ENCODE measurements at places on chromosomes 5 and 9.

DNA sequence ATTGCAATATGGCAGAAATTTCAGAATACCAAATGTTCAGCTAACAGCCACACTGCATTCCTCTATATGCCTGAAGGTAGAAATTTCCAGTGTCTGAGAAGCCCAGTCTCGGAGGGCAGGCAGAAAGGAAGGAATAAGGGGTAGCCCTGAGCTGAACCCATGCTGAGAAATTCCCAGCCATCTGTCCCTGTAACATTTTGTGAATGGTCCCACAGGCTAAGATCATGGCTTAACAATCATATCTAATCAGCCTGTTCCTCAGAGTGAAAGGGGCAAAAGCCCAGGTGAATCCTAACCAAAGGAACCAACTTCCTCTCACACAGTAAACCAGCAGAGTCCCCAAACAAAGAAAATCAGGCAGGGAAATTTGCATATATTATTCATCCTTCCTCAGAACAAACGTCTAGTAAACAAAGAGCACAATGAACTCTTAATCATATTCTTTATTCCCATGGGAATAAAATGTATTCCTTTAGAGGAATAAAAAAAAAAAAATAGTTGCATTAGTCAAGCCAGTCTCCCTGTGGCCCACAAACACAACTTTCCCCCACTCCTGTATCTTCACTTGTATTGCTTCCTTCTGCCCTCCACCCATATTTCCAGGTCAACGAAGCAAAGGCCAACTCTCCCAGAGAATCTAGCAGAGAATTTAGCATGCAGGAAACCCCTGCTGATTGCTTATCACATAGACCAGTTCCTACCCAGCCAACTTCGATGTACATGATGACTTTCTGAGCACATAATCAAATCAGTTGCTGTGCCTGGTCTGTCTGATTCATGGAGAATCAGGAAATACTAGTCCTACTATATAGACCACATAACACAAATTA lies 257.6 kb downstream of the FAM114A2 start:
- no peak for DNase-seq

DNA sequence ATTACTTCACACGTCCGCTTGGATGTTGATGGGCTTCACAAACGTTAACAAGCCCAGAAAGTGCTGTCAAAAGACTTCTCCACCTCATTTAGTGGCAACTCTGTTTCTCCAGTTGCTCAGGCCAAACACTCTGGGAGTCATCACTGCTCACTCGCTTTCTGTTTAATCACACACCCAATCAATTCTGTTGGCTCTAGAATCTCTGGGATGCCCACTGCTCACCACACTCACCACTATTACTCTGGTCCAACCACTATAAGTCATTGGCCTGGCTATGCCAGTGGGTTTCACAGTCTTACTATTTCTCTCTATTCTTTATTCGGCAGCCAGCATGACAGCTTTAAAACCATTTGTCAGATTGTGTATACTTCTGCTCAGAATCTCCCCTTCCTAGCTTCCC lies 163.5 kb downstream of the KDM4C start:
- DNase-seq, result no peak

DNA sequence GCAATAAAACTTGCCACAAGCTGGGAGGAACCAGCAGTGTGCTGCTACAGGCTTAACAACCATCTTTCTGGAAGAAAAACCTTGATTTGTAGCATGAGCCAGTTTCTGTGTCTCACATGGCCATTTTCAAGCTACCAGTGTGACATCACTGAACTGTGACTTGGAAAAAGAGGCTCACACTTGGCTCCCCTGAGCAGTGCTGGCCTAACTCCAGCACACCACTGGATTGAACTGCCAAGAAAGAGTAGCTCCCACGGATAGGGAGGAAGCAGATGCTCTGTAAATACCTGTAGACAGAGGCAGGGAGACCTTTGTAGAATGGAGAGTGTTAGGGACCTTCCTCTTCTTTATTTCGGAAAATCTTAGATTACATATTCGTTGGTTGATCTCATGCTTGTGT lies 197.9 kb downstream of the SH3GL2 start:
- no peak for DNase-seq

GRCh38 chr5:176901260-176902101 lies 2.3 kb upstream of the HK3 start:
- DNase-seq, result no peak

DNA sequence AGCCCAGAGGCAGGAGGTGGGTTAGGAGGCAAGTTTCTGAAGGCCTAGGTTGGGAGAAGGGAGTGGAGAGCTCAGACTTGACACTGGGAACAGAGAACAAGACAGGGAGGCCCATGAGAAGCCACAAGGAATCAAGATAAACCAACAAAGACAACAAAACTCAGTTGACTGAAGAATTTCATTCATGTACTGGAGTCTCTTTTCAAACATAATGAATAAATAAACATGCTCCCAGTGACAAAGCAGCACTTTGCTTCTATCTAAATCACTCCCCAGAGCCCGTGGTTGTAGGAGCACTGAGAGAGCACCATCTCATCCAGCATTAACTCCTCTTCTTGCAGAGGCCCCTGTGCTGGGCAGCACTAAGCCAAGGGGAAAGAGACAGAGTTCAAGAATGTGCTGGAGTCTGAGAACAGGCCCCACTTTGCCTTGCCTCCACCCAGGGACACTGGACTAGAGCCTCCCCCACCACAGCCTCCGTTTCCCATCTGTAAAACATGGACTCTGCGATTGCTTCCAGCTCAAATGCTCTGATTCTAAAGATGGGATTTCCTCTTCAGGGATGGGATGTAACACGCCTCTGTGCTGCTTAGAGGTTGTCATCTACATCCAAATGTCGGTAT lies 282.0 kb downstream of the SPOCK1 start:
- no peak for DNase-seq

DNA sequence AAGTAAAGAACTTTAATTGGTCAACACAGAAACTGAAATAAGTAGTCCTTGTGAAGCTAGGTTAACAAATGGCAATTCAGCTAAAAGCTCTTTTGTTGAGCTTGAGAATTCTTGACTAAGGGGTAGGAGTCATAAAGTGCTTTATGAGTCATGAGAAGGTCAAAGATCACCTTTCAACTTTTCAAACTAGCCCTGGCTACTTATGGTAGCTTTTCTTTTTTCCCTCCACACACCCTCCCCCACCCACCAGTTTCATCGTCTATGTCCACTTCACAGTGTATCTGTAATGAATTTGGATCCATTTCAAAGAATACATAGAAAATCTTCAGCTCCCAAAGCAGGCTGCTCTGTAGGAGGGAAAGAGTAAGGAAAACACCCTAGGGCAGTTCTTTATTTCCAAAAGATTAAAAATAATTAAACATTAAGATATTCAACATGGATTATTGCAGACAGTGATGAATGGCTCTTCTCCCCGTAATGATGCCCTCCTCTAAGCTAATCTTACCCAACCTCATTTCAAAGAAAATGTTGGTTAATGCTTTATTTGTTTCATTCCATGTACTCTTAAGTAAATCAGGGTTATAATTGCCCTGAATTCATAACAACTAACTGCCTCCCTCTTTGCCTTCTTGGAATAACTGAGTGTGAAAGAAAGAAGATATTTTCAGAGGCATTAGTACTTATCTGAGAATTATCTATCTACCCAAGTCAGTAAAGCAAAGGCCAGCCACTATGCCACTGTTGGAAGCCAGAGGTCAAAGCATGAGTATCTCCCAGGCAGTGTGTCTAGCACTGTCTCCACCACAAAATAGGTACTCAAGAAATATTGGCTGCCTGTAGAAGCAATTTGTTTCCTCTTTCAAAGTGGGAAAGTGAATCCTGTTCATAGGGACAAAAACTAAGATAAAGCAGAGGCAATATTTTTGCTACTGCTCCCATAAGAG lies 290.6 kb downstream of the PIK3R1 start:
- DNase-seq, result no peak

- no peak for DNase-seq
Observed at GRCh38 chr9:15295761-15296405, 11.1 kb downstream of the TTC39B start.

DNA sequence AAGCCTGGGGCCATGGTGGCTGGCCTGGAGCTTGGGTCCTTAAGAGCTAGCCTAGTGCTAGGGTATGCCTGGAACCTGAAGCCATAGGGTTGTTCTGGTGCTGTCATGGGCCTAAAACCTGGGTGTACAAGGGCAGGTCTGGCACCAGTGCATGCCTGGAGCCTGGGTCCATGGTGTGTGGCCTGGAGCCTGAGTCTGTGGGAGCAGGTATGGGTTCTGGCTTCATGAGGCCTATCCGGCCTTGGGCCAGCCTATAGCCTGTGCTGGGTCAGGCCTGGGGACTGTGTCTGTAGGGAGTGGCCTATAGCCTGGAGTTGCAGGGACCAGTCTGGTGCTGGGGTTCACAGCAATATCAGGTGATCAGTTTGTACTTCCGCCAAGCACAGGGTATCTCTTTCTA lies 347.2 kb upstream of the MEF2C start:
- DNase-seq, result no peak

DNA sequence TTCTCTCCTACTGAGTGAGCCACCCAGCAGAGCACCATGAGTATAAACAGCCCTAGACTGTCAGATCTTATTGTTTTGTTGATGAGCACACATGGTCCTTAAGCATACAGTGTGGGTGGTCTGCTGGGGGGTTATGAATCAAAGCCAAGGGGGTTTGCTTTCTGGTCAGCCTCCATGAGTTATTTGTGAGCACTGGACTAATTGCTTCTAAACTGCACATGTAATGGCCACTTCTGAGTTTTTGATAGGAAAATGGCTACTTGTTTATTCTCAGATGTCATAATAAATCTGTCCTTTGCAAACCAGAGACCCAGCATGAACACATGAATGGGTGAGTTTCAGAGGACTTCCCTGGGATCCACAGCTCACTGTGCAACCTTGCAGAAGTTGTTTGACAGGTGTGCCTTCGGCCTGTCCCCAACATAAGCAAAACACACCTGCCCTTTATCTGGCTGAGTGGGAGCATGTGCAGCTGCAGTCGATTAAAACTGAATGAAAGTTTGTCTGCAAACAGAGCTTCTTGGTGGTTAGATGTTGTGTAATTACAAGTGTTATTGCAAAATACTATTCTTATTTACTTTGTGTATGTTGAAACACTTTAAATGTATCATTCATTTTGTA lies 35.9 kb downstream of the MAMDC2 start:
- DNase-seq, result no peak

DNA sequence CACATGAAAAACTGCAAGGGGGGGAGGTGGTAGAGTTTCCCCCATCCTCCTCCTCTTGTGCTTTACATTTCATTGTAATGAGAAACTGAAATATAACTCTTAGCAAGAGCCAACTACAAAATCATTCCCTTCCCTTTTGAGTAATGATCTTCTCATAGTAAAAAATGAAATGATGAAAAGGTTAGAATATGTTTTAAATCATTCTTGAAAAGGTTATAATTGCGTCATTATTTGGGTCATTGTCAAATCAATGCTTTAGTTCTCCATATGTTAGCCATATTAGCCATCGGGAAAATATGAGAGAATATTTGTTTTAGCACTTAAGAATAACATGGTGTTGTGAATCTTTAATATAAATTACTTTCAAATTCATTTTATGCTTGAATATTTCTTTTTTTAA lies 1185.0 kb upstream of the CDH18 start:
- no peak for DNase-seq

- no peak for DNase-seq
Observed at GRCh38 chr5:131525805-131526204, 109.2 kb downstream of the RAPGEF6 start.

DNA sequence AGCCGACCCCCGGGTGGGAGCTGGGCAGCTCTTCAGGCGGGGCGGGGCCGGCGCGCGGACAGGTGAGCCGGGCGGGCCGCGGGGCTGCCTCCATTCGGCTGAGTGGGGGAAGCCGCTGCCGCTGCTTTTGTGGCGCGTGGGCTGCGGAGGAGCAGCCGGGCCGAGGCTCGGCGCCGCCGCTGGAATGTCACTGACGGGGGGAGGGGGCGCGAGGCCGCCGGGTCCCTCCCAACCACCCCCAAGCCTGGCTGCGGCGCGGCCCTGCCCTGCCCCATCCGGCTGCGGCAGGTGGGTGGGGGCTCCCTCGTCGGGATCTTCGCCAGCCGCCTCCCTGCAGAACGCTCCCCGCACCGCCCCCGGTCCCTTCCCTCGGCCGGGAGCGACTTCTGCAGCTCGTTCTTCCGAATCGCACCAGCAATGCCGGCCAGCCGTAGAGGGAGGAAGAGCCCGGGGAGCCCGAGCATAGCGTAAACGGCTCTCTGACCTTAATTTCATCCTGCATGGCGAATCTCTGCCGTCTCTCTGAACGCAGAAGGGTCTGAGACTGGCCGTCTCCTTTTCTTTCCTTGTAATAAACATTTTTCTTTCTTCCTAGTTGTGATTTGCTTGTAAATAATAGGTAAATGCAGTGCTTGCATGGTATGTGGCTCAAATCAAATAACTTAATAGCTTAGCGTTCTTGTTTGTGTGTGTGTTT lies 505 bp downstream of the SPTAN1 start:
- peak; percentile 82 for DNase-seq

DNA sequence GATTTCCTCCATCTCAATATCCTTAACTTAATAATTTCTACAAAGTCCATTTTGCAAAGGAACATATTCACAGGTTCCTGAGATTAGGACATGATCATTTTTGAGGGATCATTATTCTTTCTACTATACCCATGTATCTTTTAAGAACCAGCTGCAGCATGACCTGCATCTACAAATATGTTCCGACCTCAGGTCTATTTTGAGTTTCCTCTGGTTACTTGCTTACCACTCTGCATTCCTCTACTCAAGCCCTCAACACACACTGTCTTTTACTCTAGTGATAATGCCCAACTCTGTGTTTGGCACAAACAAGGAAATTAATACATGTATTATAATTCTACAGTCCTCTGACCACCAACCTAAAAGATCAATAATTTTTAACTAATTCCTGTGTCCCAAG lies 386.1 kb downstream of the DNAH5 start:
- no peak for DNase-seq

DNA sequence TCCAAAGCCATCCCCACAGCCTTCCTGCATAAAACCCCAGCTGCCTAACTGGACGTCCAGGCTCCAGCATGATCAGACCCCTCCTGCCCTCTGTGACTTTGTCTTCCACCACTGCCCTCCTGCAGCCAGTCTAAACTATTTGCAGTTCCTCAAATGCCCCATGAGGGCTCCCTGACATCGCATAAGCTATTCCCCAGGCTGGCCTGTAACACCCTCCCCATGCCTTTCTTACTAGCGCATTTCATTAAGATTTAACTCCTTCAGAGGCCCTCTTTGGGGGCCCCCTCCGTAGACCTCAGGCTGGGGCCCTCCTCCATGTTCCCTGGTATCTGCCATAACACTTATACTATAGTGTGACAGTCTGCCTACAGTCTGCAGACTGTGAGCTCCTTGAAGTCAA lies 15.5 kb upstream of the SMIM23 start:
- DNase-seq, result no peak

DNA sequence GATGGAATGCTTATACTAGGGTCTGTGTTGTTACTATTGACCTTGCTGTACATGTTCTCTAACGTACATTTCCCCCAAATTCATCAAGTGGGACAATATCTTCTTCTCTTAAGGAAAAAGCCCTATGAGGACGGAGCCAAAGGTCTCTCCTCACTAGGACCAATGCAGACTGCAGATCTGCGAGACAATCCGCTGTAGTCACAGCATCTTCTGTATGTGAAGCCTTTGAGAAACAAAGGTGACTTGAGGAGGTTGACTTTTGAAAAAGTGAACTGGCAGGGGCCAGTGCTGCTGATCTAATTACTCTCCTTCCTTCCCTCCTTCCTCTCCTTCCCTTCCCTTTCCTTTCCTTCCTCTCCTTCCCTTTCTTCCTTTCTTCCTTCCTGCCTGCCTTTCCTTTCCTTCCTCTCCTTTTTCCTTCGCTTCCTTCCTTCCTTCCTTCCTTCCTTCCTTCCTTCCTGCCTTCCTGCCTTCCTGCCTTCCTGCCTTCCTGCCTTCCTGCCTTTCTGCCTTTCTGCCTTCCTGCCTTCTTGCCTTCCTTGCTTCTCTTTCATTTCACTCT lies 71.1 kb upstream of the BASP1 start:
- no peak for DNase-seq

All from natural killer cell treated with Interleukin-12 subunit alpha and Interleukin-12 subunit beta and Interleukin-15 and Interleukin-18, amount 100 ng/mL, for 72 hours (primary cell).